ENCODE measurements at places on chromosomes 4 and X.
A peak's percentile ranks its signal among the peaks of the same experiment; 100 is the strongest.

GRCh38 chr4:36758312-36759178 lies 477.1 kb downstream of the DTHD1 start:
- no peak for DNase-seq

DNA sequence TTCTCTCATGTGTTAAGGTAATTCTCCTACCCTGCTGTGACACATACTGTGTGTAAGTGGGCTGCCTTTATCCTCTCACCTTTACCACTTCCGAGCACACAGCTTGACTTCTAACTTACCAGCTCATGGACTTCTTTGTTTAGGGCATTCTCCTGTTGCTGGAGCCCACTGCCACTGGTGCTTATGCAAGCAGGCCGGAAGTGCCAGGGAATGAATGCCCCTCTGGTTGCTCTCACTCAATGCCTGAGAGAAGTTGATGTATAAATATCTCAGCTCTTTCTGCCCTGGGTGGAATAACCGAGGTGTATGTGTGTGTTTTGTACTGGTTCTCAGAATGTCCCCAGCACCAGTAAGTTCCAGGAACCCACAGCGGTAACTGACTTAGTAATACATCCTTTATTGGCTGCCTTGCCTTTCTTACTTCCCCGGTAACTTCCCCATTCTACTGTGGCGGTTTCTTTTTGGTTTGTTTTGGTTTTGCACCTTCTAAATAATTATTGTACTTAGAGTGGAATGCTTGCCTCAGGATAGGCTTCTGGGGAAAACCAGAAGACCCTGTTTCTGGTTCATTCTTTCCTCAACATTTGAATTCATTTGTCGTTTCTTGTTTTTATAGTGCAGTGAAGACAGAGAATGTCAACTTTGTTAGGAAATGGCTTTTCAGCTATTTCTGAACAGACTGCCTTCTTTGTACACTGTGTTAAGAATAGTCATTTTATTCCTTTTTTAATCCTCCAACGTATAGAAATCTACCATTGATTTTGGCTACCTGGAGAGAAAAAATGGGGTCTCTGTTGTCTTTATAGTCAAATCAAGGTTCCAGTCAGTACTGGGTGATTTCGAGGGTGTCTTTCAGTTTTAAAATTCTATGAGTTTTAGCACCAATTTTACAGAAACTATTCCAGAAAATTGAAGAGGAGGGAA lies 45.4 kb downstream of the CXorf58 start:
- DNase-seq = no peak

- peak; percentile 51 for DNase-seq
Measured at GRCh38 chrX:137031517-137032340, 2.1 kb downstream of the GPR101 start.

DNA sequence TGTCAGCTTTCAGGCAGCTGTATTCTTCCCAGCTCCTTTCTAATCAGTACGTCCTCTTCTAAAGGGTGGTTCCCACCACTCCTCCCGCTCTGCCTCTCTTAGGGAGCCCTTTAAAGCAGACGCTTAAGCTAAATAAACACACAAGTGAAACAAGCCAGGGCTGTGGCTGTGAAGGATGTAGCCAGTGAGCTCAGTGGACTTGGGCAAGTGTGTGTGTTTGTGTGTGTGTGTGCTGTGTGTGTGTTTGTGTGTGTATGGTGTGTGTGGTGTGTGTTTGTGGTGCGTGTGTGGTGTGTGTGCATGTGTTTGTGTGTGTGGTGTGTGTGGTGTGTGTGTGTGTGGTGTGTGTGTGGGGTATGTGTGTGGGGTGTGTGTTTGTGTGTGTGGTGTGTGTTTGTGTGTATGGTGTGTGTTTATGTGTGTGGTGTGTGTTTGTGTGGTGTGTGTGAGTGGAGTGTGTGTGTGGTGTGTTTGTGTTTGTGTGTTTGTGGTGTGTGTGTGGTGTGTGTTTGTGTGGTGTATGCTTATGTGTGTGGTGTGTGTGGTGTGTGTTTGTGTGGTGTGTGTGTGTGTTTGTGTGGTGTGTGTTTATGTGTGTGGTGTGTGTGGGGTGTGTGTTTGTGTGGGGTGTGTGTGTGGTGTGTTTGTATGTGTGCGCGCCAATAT lies 283.3 kb downstream of the PTTG2 start:
- peak; percentile 70 for DNase-seq

DNA sequence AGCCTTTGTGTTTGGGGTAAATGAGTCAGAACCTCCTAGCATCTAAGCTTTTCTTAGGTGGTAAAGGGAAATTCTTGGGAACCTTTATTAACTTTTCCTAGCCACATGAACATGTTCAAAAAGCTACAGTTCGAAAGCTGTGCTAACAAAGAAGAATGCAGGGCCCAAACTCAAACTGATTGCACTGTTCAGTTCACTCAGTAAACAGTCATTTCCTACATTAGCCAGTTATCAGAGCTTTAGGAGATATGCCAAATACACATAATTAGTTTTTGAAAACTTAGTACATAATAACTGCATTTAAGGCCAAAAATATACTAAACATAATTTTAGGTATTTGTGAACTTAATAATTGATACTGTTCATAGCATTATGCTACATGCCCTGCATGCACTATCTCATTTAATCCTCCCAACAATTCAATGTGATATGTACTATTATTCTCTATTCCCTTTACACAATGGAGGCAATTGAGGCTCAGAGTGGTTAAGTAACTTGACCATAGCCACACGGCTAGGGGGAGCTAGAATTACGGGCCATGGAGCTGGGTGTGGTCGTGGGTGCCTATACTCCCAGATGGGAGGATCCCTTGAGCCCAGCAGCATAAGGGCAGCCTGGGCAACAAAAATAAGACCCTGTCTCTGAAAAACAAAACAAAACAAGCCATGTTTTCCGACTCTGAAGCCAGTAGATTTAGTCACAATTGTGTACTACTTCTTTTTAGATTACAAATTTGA lies 43.9 kb upstream of the PDGFRA start:
- no peak for DNase-seq

- DNase-seq = no peak
Measured at GRCh38 chrX:153614818-153615217, 15.9 kb upstream of the CCNQ start.
